NCI-H774 (cell line): ENCODE measurements at places on chromosomes 5 and 9.

DNA sequence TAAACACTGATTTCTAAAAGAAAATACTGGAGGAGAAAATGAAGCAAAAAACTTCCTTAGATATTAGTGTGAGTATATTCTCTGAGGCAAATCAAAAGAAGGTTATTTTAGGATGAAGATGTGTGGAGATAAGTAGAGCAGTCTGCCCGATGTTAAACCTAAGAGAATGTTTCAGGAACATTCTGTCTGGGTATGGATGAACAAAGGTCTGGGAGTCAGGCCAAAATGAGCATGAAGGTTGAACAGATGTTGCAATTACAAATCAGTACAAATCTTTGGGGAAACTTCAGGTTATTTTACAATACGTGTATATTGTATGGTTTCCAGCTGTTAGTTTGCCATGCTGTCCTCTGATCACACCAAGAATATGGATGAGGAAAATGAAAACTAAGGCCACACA lies 14.4 kb upstream of the CEP78 start:
- DNase-seq: no peak

- DNase-seq: no peak
Measured at GRCh38 chr5:152288499-152288898, 116.6 kb downstream of the NMUR2 start.

GRCh38 chr9:69190086-69190862 lies 16.2 kb downstream of the TJP2 start:
- no peak for DNase-seq

DNA sequence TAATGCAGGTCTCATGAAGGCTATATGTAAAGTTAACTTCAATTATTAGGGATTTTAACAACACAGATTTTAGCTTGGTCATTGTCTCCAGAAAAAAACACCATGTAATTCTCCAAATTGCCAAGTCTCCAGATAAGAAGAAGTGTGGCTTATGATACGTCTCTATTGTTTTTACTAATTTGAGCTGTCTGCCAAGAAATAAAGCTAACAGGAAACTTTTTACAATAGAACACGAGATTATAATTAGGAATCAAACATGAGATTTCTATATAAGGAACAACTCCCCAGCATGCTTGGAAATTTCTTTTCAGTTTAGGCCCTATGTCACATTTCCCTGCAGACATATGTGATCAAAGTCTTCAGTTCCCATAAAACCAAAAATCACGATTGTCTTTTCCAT lies 142.7 kb downstream of the MCTP1 start:
- no peak for DNase-seq

- no peak for DNase-seq
Measured at GRCh38 chr5:133606835-133607234, 5.5 kb downstream of the FSTL4 start.

DNA sequence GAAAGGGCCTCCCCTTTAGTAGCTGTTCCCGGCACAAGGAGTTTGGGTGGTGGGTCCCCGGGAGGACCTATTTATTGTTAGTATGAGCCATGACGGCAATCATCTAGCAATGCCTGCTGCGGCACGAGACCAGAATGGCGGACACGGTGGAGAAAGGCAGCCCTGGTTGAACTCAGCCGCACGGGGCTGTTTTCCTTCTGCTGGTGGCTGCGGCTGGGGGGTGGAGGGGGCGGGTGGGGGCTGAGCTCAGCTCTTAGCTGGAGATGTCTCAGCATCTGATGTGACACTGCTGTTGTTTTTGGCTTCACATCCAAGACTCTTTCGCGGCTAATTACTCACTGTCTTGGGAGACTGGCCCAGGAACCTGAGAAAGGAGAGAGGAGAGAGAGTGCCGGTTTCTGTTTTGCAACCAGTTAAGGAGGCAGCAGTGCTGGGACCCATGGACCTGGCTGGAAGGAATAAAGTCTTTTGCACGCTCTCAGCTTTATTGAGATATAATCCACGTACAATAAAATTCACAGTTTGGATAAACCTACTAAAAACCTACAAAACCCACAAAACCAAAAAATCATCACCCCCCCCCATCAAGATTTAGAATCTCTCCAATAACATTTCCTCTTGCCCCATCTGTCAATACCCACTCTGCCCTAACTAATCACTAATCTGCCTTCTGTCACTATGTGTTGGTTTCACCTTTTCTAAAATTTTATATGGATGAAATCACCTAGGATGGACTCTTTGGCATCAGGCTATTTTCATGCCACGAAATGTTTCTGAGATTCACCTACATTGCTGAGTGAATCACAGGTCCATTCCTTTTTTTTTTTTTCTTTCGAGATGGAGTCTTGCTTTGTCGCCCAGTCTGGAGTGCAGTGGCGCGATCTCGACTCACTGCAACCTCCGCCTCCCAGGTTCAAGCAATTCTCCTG lies 81.8 kb upstream of the NEURL1B start:
- no peak for DNase-seq

DNA sequence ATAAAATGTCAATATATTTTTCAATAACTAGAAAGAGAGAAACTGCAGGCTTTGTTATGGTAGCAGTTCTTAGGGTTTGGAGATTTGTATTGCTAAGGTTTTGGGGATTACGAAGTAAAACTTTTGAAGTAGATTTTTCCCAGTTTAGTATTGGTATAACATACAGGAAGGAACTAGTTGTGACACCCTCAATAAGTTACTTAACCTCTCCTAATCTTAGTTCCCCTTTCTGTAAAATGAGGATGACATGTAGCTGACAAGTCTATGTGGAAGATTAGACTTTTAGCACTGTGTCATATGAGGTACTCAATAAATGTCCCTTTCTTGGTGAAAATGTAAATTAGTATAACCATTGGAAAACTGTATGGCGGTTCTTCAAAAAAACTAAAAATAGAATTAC lies 73.4 kb upstream of the ATG10 start:
- no peak for DNase-seq

- no peak for DNase-seq
Measured at GRCh38 chr9:136190237-136190601, 14.7 kb downstream of the LHX3 start.

DNA sequence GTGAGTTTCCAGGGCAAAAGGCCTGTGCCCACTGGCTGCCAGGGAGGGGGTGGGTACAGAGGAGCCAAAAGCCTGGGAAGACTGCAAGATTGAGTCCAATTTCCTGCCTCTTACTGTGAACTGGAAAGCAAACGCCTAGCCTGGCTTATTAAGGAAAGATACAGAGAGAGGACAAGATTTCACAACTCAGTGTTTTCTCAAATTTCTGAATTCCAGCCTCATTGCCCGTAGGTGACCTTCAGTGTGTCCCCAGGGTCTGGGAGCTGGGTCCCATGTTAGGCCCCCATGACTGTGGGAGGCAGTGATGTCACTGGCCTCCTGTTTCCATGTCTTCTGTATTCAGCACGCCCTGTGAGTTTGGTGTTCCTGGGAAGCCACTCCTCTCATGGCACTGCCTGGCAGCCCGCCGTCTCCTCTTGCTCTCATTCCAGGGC lies 60.6 kb upstream of the PTPN3 start:
- no peak for DNase-seq

DNA sequence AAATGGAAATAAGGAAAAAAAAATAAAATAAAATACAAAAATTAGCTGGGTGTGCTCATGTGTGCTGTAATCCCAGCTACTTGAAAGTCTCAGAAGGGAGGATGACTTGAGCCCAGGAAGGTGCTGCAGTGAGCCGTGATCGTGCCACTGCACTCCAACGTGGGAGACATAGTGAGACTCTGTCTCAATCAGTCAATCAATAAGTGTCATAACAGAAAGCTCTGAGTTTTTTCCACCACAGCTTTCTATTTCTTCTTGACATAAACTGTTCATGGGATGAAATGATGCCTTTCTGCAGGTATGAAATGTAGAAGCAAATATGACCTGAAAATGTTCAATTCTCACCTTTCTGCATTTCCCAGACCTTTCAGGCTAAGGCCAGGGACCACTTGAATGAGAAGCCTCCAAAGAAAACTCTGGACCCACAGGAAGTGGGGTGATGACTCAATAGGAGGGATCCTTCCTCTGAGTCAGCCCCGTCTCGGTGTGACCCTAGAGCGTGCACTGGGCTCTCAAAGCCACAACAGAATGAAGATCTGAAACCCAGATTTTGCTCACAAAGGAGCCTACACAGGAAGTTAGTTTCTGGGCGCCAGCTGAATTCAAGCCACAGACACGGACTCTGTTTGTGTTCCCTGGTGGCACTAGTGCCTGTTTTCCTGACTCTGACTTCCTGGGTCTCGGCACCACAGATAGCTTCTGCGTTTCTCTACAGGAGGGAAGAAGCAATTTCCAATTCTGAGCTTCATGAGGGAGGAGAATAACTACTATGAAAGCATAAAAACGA lies 62.0 kb downstream of the ANKH start:
- no peak for DNase-seq

DNA sequence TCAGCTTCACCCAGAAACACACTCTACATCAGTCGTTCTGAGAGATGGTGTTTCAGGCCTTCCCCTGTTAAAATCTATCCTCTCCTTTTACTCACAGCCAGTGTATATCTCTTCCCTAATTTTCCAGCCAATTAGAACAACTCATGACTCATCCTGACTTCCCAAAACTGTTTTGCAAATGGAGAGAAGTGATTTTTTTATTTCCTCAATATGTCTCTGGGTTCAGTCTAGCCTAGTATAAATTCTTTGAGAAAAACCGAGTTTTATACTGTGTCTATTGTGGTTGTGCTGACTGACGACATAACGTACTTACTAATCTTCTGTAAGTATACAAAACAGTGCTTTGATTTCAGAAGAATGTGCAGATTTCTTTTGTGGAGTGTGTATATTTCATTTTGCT lies 28.4 kb upstream of the CAST start:
- no peak for DNase-seq

DNA sequence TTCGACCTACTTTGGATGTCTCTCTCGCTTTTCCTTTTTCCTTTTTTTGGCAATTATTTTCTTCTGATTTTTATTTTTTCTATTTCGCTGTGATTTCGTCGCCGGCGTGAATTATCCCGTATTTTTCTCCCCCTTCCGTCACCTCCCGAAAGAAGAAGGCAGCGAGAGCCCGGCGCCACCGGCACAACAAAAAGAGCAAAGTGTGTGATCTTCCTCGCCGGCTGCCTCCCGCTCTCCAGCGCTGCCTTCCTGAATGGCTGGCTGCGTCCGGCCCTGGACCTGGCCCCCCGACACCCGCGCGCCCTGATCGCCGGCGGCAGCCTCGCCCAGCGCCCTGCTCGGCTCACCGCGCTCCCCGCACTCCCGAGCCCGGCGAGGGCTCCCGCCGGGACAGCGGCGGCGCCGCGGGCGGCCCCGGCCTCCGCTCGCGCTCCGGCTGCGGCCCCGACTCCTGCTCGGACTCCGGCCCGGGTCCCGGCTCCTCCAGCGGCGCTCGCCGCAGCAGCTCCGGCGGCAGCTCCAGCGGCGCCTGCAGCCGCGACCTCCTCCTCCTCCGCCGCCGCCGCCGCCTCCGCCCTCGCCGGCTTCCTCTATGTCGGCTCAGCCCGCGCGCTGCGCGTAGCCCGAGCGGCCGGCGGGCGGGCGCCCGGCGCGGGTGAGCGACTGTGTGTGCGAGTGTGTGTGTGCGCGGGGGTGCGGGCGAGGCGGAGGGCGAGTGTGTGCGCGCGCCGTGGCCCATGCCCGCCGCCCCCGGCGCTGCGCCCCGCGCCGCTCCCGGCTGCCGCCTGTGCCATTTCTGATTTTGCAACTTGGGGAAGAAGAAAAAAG lies 960 bp downstream of the NR2F1 start:
- DNase-seq: peak; percentile 67

GRCh38 chr9:77092536-77092935 lies 73.1 kb downstream of the FOXB2 start:
- DNase-seq: no peak

- no peak for DNase-seq
Measured at GRCh38 chr5:150080696-150081435, 5.5 kb downstream of the CSF1R start.

- no peak for DNase-seq
Measured at GRCh38 chr5:143682929-143683386, 129.0 kb upstream of the HMHB1 start.

- no peak for DNase-seq
Measured at GRCh38 chr5:110218981-110219380, 507.5 kb downstream of the TMEM232 start.
